GM23248 (cell line): ENCODE measurements at places on chromosomes 7 and 10.

- no peak for DNase-seq
These were observed 27.7 kb upstream of the PRKCQ start for GRCh38 chr10:6607778-6608177.

GRCh38 chr10:96667401-96667800 is 52.9 kb downstream of the PIK3AP1 start:
- DNase-seq, result peak; percentile 7

GRCh38 chr10:26725837-26726727 is 28.6 kb downstream of the PDSS1 start:
- DNase-seq, result peak; percentile 68

DNA sequence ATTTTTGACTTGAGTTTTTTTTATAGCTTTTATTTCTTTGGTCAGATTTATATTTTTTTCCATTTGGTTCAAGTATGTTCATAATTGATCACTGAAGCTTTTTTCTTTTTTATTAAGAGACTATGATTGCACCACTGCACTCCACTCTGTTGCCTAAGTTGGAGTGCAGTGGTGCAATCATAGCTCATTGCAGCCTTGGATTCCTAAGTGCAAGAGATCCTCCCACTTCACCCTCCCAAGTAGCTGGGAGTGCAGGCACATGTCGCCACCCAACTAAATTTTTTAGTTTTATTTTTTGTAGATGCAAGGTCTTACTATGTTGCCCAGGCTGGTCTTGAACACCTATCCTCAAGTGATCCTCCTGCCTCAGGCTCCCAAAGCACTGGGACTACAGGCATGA is 97.7 kb upstream of the KIF5B start:
- DNase-seq, result no peak

DNA sequence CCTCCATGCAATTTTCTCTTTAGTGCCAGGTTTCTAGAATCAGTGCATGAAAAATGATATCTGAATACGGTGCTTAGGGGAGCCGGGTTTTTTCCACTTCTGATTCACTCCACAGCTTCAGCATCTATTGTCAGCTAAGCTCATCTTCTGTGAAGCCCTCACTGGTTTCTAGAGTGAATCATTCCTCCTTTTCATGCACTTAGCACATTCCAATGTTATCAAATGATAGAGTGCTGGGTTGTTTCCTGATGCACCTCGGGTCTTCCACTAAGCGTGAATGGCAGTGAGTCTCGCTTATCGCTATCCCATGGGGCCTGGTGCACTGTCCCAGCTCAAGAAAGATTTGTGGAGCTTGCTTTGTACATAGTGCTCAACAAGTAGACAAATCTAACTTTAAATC is 170.9 kb upstream of the RHEB start:
- DNase-seq, result peak; percentile 44

- DNase-seq, result peak; percentile 87
These were observed 14.6 kb upstream of the FZD1 start for GRCh38 chr7:91249506-91250233.

DNA sequence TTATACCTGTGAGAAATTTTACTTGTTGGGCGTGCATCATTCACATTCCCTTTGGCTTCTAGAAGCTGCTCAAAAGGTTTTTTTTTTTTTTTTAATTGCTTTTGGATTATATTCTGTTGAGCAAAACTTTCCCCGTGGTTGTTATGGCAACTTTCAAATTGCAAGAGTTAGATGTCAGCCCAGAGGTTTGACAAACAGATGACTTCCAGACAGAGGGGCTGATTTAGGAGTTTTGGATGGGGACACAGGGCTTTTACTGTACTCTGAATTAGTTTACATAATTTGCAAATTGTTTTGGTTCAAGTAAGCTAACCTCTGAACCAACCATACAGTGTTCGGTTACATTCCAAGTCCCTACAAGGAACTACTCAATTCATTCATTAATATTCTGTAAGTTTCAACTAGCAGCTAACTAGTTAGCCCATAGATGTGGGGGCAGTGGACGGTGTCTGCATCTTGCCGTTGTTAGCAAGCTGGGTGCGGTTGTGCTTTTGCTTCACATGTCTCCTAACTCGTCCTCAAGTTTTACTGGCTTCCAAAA is 66.4 kb upstream of the JAZF1 start:
- peak; percentile 4 for DNase-seq

GRCh38 chr7:133529861-133530260 is 277.0 kb downstream of the EXOC4 start:
- no peak for DNase-seq

DNA sequence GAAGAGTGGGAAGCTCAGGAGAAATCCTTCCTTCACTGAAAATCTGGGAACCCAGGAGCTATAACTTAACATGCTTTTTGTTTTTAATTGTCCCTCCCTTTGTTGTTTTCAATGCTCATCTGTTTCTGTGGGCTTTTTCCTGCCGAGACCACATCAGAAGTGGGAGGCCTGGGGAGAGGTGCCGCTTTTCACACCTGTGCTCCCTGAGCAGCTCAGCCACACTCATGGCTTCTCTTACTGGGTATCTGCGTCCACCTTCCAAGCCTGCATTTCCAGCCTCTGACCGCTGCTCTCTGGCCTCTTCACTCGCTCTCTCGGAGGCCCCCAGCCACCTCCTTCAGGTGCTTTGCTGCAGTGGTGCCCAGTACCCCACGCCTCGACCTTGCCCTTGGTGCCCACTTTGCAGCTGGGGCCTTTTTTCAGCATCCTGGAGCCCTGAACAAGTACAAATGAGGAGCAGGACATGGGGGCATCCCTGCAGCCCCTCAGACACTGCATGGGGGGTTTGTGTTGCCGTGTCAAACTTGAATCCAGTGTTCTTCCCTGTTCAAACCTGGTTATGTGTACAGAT is 9.9 kb downstream of the C7orf57 start:
- no peak for DNase-seq

- DNase-seq, result no peak
These were observed 21.3 kb downstream of the TSPAN15 start for GRCh38 chr10:69472544-69472943.

DNA sequence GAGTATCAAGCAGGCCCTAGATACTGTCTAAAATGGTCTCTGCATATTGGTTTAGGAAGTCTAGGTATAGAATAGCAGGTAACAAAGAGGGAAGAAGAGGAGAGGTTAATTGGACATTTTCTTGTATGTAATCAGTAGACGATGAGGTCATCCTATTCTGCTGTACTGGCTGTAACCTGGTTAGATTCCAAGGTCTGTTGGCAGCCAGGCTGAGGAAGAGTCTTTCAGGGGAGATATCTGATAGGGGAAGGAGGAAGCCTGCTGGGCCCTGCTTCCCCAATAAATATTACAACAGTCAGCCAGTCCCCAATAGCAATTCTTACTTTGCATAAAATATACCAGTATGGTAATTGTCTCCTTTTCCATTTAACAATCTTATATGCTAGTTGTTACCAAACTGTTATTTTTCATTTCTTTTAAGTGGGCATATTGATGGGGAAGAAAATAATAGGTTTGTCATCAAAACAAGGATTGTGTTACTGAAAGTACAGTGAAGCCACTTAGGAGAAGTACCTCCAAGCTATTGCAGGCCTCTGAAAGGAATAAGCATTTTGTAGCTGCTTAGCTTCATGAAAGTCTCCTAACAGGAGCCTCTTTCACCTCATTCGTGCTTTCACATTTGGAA is 186.4 kb downstream of the LRRC4 start:
- peak; percentile 73 for DNase-seq

DNA sequence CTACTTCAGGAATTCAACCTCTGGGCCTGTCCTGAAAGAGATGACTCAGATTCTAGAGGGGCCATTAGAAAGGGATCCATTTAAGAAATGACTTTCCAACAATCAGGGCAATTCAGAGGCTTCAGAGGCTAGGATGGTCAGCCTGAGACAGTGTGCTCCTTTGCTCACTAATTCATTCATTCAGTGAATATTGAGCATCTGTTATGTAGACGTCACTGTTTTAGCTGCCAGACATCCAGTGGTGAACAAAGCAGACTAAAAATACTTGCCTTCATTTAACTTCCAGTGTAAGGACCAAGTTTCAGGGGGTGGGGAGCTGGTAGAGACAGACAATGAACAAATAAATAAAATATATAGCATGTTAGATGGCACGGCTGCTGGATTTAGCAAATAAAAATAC is 1.6 kb downstream of the KIAA1217 start:
- DNase-seq, result no peak

- no peak for DNase-seq
These were observed 37.6 kb downstream of the PRF1 start for GRCh38 chr10:70564901-70565351.

- peak; percentile 72 for DNase-seq
These were observed 55.4 kb downstream of the LYZL1 start for GRCh38 chr10:29344073-29344820.

GRCh38 chr10:100993986-100994708 is 5.5 kb upstream of the LZTS2 start:
- peak; percentile 62 for DNase-seq

- no peak for DNase-seq
These were observed 116.7 kb upstream of the TMEM106B start for GRCh38 chr7:12094365-12094921.

- DNase-seq, result no peak
These were observed 140.7 kb upstream of the ANKRD1 start for GRCh38 chr10:91061608-91062007.

DNA sequence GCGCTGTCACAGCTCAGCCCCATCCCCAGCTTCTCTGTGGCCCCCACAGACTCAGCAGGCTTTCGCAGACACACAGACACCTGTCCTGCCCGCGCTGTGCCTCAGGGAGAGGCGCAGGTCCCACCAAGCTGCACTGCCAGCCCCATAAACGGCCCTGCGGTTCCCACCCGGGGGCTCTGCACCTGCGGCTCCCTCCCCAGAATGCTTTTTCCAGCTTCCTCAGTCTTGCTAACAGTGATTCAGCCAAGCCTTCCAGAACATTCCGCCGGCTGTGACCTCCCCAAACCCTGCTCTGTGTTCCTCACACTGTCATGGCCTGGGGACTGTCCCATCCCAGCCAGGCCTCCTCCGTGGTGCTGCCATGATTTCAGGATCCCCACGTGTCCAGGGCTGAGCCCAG is 27.8 kb upstream of the TNRC18 start:
- DNase-seq, result no peak

DNA sequence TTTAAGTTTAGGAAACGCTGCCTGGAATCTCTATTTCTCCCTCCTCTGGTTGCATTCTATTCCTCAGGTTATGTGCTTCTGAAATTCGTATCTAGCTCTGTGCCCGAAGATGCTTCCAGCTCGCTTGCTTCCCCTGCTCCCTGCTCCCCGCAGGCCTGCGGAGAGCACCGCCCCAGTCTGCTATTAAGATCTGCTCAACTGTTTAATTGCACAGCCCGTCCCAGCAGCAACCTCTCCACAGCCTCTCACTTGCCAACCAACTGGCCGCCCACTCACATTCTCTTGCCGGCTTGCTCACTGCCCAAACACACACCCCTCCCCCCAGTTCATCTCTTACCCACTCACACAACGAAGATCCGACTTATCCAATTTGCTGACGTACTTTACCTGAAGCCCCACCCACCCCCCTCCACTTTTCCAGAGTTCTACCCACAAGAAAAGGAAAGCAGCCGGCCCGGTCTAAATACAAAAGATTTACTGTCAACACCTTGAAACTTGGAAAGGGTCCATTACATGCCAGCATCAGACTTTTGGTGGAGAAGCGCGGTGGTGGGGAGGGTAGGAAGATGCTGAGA is 167.3 kb upstream of the KLF14 start:
- peak; percentile 98 for DNase-seq

DNA sequence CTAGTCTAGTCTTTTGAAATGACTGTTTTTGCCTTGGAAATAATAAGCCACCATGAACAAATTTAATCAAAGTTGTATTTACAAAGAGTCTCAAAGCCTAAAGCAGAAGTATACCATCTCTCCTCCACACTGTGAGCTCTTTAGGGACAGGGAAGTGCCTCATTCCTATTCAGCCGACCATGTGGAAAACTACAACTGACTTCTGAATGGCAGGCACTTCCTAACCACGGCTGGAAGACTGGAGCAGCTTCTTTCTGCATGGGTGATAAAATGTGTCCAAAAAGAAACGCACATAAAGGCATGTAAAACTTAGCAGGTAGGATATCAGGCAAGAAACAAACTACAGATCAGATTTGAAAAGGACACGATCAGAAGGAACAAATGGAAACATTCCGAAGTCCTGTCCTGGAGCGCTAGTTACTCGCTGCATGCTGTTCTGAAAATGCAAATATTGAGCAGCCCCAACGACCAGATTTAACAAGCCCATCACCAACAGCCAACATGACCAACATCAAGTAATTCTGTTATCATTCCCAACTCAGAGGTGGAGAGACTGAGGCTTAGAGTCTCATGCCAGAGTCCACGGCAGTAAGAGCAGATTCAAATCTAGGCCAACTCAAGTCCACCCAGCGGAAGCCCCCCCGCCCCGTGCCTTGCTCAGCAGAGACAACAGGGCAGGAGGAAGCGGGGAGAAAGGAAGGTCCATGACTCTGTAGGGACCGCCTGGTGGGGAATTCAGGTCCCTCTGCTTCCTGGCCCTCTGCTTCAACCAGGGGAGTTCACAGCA is 26.5 kb downstream of the CTBP2 start:
- no peak for DNase-seq

DNA sequence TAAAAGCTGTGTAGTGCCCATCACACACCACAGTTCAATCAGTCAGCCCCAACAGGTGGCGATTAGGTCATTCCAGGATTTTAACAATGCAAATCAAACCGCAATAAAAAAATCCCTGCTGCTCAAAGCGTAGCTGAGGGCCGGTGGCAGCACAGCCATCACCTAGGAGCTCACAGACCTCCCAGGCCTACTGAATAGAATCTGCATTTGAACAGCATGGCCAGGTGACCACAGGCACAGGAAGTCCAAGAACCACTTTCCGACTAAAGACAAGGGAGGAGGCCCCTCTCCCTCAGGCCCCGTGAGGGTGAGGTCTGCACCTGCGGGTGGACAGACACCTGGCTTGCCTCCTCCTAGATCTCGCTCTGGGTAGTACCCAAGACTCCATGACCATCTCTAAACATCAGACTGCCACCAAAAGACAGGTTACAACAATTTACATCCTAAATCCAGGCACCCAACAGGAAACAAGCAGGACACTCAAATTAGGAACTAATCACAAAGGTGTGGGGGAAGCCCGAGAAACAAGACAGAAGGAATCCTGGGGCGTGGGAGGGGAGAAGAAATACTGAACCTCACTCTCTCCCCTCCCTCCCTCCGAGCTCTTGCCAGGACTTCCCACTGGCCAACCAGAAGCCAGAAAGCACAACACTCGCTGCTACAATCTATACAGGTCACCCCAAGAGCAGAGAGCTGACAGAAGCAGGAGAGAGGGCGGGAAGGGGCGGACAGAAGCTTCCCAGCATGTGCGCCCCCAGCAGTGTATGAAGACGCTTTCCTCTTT is 19.2 kb downstream of the GNA12 start:
- DNase-seq, result no peak

GRCh38 chr10:77081481-77081891 is 556.1 kb downstream of the KCNMA1 start:
- DNase-seq, result no peak
